ENCODE measurements at places on chromosomes 5 and 9.

GRCh38 chr9:111193095-111193494, 136.9 kb downstream of the OR2K2 start:
- DNase-seq = no peak

GRCh38 chr5:168304349-168304748, 12.9 kb downstream of the WWC1 start:
- no peak for DNase-seq

DNA sequence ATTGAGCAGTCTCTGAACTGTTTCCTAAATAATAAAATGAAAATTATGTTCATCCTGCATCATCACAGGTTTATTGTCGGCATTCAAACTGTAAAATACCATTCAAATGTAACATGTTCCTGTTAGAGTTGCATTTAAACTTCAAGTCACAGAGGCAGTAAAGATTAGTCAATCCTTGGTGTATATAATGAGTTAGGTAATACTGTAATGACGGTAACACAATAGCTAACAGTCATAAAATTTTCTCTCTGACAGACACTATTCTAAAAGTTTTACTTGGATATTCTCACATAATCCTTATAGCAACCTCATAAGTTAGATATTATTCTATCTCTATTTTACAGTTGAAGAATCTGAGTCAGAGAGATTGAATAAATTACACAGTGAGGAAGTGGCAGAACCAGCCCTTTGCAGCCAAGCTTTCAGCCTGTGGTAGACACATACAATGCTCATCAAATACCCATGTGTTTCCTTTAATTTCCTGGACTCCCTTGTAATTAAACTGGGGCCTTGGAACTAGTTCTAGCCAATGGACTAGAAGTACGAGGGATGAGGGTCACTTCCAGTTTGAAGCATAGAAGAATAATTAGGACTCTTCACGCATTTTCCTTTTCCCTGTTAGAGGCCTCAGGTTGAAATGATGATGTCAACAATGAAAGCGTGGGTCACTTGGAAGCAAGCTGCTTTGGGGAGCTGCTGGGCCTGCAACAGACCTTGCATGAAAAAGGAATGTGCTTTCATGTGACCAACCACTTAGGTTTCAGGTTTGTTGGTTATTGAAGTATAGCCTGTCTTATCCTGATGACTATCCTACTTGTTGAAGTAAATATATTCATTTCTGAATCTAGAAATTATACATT, 12.3 kb upstream of the CAST start:
- DNase-seq = no peak

DNA sequence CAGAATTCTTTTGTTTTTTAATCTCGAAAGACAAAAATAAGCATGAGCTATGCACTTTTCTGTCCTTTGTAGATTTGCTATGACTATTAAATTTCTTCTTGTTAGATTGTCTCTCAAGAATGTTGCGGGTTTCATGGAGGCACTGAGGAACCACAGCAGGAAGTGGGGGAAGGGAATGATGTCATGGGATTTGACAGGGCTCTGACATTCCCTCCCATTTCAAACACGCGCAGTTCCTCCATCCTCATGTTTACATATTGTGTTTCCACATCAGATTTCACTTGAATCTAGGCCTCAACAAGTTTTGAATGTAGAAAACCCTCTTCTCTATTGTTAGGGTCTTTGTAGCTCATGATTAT, 154.8 kb downstream of the PALM2AKAP2 start:
- DNase-seq = no peak

DNA sequence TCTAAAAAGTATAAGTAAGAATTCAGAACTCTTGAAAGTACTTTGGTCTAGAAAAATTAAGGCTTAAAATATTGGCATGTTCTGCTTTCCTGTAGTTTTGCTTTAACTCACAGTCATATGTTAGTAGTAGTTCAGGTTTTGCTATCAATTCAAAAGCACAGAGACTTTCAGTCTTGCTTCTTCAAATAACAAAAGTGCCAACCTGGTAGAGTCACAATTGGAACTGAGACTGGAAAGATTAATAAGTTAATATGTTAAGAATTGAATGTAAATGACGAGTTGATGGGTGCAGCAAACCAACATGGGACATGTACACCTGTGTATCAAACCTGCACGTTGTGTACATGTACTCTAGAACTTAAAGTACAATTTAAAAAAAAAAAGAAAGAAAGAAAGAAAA, 822.3 kb downstream of the MTRR start:
- no peak for DNase-seq

- DNase-seq = no peak
These were observed 79.6 kb downstream of the PDE4D start for GRCh38 chr5:59813761-59814536.

- no peak for DNase-seq
These were observed 147.9 kb downstream of the PLPPR1 start for GRCh38 chr9:101176384-101176783.

GRCh38 chr5:61734966-61735365, 402.9 kb downstream of the ZSWIM6 start:
- DNase-seq = no peak

DNA sequence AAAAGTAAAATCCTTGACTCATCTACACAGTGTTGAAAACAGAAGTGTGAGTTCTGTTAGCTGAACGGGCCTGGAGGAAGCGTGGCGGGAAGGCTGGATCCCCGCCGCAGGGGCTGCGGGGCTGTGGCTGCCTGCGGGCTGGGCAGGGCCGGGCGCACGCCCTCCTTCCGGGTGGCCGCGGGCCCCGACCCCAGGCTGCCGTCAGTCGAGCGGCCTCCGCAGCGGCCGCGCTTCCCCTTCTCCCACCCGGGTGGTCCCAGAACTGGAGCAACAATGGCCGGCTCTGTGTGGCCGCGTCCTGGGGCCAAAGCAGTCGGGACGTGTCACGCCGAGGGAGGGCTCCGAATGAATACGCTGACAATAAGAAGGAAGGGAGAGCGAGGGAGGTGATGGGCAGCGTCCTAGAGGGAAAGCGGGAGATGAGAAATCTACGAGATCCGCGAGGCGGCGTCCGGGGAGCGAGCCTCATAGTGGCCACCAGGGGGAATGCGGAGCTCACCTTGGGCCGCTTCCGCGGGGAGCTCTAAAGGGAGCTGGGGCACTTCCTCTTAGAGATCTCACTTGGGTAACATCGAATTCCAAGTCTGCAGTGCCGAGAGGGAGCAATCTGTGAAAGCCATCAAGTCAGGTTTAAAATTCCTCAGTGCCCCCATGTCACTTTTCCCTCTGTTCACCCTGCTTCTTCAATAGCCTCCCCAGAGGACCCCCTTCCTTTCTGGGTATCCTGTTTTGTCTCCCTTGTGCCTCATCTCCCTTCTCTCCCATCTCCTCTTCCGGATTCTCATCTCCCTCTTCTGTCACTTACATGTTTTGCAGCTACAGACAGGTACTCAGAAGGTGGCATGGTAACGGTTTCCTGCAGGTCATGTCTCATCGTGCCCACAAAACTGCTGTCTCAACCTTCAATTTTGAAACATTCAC, 83.9 kb downstream of the SLC1A3 start:
- peak; percentile 46 for DNase-seq

DNA sequence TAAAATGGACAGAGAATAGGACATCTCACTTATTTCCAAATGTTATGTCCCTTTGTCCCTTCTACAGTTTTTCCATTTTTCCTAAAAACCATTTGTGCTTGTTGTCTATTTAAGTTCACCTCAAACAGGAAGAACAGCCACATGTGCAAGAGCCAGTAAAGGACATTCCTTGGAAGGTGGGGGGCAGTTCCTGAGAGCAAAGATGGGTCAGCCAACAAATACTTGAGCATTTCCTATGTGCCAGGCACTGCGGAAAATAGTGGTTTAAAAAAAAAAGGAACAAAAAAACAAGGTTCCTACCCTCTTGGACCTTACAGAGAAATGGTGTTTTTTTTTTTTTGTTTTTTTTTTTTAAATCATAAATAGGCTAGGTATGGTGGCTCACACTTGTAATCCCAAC, 26.8 kb downstream of the ANP32B start:
- DNase-seq = no peak

DNA sequence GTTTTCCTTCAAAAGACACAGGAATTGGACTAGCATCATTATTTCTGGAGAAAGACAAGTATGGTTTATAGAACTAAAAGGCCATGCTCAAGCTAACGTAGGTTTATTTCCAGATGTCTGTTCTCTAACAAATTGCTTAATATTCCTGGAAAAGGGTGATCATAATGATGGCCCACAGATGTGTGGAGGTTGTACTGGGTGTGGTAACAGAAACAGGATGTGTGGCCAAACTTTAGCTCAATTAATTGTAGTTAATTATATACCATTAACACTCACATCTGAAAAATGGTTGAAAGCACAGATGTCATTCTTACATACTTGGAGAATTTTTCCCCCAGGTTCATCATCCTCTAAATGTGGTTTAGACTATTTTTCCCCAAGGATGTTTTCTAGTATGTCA, 292.7 kb upstream of the RASA1 start:
- DNase-seq = no peak

DNA sequence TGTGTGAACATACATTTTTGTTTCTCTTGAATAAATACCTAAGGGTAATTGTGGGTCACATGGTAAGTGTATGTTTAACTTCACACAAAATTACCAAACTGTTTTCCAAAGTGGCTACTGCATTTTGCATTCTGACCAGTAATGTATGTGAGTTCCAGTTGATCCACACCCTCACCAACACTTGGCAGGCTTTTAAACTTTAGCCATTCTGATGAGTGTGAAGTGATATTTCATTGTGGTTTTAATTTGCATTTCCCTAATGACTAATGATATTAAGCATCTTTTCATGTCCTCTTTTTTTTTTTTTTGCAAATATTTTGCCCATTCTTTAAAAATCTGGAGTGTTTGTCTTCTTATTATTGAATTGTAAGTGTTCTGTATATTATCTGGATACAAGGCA, 53.5 kb upstream of the MAST4 start:
- DNase-seq = no peak

DNA sequence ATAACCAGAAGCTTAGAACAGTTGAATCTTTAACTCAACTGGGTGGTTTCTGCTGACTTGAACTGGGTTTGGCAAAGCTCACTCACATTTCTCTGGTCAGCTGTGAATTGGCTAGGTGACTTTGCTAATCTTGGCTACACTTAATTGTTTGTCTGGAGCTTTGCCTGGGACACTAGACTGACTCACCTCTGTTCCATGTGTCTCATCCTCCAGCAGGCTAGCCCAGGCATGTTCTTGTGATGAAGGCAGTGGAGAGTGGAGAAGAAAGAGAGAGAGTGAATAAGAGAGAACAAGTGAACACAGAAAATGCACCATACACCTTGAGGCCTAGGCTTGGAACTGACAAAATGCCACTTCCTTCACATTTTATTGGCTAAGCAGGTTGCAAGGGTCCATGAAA, 32.6 kb downstream of the SPATA31D1 start:
- no peak for DNase-seq

- DNase-seq = no peak
These were observed 368.1 kb upstream of the EDIL3 start for GRCh38 chr5:84752780-84753179.

- no peak for DNase-seq
These were observed 3.5 kb downstream of the NRG2 start for GRCh38 chr5:140039561-140039960.

DNA sequence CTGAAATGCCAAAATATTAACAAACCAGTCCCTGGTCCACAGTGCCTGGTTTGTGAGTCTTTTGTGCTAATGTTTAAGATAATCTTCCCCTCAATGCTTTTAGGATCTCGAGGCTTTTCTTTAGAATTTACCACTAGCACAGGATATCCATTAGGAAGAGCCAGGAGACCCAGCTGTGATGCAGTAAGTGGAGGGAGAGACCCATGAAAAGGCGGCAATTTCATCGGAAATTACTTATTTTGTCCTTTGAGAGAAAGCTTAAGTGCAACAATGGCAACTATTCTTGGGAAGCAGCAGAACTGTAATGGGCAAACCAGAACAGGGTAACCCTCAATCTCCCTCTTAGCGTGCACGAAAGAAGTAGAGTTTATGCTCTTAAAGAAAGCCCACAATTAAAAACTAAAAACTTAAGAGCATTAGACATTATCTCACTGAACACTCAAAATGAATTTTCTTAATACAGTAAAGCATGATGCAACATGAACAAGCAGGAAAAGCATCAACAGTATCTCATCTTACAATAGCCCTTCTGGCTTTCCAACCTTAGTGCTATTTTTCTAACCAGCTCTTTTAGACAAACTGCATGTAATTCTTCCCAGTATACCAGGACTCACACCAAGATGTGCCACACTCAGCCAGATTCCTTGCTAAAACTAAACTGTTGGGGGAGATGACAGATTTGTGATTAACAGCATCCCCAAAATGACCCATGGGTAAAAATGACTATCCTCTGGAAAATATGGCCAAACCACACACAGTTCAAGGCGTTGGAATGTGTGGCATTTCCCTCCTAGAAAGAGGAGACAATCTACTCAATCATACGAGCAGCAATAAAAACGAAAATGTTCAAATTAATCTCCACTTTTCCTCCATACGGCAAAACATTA, 36.4 kb downstream of the PWWP2A start:
- no peak for DNase-seq

DNA sequence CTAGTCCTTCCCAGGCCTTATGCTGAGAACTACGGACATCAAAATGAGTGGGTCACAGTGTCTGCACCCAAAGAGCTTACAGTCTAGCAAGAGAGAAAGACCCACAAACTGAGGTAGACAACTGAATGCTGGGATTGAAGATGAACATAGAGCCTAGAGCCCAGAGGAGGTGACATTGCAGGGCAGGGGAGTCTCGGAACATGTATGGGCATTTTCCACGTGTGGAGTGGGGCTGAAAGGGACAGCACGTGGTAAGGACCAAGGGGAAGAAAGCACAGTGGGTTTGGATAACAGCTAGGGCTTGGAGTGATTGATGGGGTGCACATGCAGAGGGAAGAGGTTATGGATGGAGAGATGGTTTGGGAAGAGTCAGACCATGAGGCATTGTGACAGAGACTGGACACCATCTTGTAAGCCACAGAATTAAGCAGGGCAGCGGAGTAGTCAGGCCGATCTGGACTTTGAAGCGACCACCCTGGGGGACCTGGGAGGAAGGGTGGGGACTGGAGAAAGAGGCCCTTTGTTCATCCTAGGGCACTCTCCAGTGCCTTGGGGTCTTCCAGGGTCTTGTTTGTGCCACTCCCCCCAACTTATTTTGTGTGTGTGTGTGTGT, 47.5 kb upstream of the SH3PXD2B start:
- DNase-seq = no peak

- DNase-seq = no peak
These were observed 1.8 kb upstream of the LNPEP start for GRCh38 chr5:96933764-96934707.
